ENCODE measurements at places on chromosomes 12 and 14.

DNA sequence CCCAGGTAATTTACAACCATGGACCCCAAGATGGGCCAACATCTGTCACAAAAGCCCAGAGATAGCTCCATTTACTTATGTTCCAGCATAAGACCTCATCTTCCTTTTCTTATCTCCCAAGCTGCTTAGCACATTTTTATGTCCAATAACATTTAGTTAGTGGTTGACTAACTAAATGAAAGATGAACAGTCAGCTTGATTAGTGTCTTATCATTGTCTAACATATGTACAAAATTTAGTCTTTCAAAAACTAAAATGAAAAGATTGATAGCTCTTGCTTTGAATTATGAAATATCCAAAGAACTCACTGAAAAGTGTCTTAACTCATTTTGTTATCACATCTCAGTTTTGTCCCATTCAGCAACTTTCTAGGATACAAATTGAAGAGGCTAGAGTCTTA is 163.1 kb upstream of the EGLN3 start:
- DNase-seq: no peak

DNA sequence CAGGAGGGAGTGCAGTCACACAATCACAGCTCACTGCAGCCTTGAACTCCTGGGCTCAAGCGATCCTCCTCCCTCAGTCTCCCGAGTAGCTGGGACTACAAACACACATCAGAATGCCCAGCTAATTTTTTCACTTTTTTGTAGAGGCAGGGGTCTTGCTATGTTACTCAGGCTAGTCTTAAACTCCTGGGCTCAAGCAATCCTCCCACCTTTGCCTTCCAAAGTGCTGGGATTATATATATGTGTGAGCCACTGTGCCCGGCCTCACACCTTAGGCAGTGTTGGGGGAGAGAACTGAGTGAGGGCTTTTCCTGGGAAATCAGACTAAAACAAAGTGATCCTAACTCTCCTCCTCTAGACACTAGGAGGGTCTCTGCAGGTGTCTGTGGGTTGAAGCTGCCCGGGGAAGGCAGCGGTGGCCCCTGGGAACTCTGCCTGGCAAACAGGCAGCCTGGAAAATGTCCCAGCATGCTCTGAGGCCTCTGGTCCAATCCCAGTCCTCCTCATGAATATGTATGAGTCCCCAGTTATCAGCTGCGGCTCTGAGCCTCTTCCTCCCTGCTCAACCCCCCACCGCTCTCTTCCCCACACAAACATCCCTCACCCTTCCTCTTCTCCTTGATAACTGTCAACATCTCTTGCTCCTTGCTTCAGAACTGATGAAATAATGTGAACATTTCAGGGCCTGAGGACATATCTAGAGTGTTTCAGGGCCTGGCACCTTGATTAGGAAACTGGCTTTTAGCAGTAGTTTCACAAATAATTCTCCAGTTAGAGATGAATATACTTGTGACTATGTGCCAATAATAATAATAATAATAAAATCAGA is 7.9 kb upstream of the NAA25 start:
- peak; percentile 24 for DNase-seq

DNA sequence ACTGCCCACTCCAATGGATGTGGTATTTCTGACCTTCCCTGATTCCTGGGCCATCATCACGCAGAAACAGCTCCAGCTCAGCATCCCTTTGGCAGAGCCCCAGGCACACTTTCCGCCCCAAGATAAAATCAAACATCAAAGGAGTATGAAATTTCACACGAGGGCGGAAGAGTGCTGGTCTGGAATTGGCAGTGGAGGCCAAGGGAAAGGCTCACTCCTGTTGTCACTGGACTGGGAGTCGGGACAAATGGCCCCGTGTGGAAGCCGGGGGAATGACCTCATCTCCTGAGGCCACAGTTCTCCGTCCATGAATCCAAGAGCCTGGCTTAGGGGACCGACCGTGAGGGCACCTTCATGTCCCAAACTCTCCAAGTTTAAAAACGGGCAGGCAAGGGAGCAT is 40.9 kb downstream of the FZD10 start:
- DNase-seq: peak; percentile 39

DNA sequence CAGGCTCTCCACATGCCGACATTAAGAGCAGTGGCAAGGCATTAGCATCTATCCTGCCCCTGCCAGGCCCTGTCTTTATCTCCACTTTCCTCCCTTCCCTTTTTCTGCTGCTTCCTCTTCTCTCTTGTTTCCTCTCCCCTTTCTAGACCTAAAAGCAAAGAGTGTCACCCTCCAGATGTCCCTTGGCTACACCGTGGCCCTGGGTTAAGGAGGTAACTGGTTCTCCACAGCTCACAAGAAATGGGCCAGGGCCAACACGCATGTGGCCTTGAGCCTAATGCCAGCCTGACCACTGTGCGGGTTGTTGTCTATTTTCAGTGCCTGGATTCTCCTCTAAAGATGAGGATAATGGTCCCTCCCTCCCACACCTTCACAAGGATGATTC is 41.7 kb upstream of the DDX11 start:
- no peak for DNase-seq

- no peak for DNase-seq
Observed at GRCh38 chr12:57470970-57471656, 8.6 kb downstream of the ARHGAP9 start.

DNA sequence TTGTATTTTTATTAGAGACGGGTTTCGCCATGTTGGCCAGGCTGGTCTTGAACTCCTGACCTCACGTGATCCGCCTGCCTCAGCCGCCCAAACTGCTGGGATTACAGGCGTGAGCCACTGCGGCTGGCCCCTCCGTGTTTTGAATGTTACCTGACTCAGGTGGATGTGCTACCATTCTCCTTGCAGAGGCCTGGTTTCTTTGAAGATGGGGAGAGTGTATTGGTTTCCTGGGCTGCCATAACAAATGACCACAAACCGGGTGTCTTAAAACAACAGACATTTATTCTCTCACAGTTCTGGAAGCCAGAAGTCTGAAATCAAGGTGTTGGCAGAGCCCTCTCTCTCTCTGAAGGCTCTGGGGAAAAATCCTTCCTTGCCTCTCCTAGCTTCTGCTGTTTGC is 98.0 kb downstream of the IRF2BPL start:
- no peak for DNase-seq

- DNase-seq: no peak
Observed at GRCh38 chr14:63938198-63939005, 85.6 kb downstream of the SYNE2 start.

GRCh38 chr14:32940711-32941667 is 2.3 kb downstream of the NPAS3 start:
- no peak for DNase-seq

- DNase-seq: no peak
Observed at GRCh38 chr12:114011711-114012110, 45.6 kb upstream of the RBM19 start.

DNA sequence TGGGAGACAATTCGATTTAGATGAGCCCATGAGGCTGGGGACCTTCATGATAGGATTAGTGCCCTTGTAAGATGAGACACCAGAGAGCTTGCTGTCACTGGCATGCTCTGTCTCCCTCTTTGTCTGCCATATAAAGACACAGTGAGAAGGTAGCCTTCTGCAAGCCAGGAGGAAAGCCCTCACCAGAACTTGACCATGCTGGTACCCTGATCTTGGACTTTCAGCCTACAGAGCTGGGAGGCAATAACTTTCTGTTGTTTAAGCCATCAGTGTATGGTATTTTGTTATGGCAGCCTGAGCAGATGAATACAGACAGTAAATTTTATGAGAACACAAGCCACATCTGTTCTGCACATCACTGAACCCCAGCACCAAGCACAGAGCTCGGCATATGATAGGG is 38.1 kb upstream of the RASSF3 start:
- no peak for DNase-seq

- DNase-seq: no peak
Observed at GRCh38 chr12:62301080-62301798, 41.0 kb downstream of the USP15 start.

GRCh38 chr12:123102781-123103503 is 47.9 kb downstream of the PITPNM2 start:
- DNase-seq: no peak

- DNase-seq: no peak
Observed at GRCh38 chr12:78470354-78471195, 394.0 kb upstream of the SYT1 start.

GRCh38 chr14:95424529-95424928 is 91.9 kb downstream of the SYNE3 start:
- DNase-seq: peak; percentile 43

DNA sequence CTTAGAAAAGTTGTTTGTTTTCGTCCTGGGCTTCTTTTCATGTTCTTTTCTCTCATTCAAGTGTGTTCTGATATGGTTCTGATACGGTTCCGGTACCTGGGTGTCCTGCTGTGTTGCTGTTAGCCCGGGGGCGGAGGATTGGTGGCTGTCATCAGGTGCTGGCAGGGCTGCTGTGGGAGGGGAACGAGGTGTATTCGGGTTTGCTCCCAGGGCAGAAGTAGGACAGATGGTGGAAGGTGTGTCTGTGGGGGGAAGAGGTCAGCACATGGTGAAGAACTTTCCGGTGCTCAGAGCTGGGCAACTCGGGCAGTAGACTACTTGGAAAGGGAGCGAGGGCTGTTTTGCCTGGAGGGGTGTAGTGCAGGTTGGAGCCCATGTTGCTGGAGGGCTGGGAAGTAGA is 70.2 kb downstream of the SLC25A47 start:
- no peak for DNase-seq

GRCh38 chr12:27555361-27555760 is 31.4 kb downstream of the PPFIBP1 start:
- no peak for DNase-seq

DNA sequence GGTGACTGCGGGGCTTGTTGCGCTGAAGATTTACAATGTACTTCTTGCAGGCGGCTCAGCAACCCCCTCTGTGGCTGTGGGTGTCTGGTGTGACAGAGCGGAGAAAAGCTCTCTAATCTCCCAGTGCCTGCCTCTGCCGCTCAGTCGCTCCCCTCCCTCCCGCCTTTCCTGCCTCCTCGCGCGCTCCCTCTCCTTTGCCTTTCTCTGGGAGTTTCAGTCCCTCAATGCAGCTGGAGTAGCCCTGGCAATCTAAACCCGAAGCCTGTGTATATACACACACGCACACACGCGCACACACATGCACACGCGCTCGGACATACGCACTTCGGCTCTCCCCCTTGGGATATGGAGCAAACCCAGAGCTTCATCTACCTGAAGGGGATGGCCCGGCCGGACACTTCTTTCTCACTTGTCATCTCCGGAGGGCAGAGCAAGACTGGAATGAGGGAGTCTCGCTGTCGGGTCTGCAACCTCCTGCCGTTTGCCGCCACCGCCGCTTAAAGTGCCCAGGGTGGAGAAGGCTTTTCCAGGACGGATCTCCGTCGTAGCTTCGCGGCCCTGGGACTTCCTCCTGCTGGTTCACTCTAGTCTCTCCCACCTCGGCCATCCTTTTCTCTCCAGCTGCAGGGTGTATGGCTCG is 599 bp upstream of the TRHDE start:
- peak; percentile 30 for DNase-seq

GRCh38 chr12:64826234-64826633 is 1.8 kb downstream of the TBC1D30 start:
- DNase-seq: peak; percentile 35

DNA sequence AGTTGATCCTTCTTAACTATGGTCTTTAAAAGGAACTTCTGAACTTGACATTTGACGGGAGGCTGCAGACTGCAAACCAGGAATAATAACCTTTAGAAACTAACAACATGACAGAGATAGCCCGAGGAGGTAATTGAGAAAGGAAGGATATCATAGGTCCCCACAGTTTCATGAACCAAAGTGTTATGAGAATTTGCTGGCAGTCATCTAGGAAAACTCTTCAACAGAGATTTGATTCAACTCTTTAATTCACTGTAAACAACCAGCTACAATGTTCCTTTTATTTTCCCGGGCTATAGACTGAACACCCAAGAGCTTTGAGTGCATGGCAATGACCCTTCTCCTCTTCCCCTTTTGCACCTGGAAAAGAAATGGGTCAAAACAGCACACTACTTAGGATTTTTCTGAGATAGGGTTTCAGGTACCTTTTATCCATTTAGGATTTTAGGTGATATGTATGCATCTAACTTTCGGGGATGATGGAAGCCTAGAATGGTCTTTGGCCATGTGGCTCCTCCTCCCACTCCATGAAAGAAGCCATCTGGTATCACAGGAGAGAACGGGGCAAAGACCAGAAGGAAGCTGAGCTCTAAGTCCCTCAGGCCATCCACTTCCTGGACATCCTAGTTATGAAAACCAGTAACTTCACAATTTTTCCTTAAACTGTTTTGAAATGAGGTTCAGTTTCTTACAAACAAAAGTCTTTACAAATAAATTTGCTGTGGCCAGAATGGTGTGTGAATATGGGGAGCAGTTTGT is 23.0 kb downstream of the GLT8D2 start:
- DNase-seq: no peak

GRCh38 chr12:5582541-5582940 is 150.6 kb downstream of the NTF3 start:
- DNase-seq: no peak

DNA sequence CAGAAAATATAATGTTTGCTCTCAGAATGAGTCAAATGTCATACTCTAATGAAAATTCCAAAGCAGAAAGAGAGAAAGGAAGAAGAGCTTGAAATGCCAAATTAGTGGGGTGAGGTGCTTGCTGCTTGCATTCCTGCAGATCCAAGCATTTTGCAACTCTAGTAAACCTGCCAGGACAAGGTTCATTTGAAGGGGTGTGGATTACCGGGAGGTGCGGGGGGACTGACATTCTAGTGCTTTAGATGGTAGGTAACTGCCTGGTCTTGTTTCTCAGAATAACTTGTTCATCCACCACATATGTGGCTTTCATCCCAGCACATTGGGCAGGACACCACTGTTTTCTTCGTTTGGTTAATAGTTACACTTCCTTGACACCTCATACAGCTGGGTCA is 144.4 kb downstream of the AKAP6 start:
- peak; percentile 25 for DNase-seq

DNA sequence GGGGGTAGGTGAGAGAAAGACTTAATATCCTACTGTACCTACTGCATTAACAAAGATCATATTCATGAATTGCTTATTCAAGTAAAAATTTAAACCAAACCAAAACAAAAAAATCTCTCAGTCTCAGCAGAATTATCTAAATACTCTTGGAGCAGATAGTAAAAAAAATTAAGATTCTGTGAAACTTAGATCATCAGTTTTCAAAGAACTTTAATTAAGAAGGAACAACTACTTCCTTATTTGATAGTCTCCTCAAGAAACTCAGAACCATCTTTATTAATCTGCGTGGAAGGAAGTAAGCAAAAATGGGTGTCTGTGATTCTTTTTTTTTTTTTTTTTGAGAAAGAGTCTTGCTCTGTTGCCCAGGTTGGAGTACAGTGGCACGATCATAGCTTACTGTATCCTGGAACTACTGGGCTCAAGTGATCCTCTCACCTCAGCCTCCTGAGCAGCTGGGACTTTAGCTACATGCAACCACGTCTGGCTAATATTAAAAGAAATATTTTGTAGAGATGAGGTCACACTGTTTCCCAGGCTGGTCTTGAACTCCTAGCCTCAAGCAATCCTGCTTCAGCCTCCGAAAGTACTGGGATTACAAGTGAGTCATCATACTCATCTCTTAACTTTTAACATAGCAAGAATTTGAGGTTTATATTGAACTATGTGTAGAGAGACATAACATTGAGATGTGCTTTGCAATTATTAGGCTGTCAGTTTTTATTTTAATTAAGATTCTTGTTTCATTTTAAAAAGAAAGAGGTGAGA is 37.4 kb downstream of the GAS2L3 start:
- no peak for DNase-seq
